ENCODE measurements at places on chromosomes 6 and 20. TPM values are rescaled to one million over a fixed set of nuclear protein-coding genes. Genes with fewer than 3 reads are reported as not detected.
A peak's percentile ranks its signal among the peaks of the same experiment; 100 is the strongest.

SPATS1 gene
- total RNA-seq = not detected

GRCh38 chr20:43531091-43531443 lies 23.6 kb downstream of the L3MBTL1 start:
- no peaks in the 10 kb centered on the region for H3K4me1 ChIP-seq
- no peak overlapping the region for H3K4me3 ChIP-seq
- no peaks in the 10 kb centered on the region for H3K36me3 ChIP-seq
- H3K27me3 ChIP-seq = no peaks in the 10 kb centered on the region

GRCh38 chr6:4309540-4309939 lies 174.2 kb upstream of the ECI2 start:
- no peak overlapping the region for H3K4me3 ChIP-seq
- DNase-seq = no peak
- H3K4me1 ChIP-seq = no peaks in the 10 kb centered on the region
- H3K36me3 ChIP-seq = no peaks in the 10 kb centered on the region
- H3K27me3 ChIP-seq = no peaks in the 10 kb centered on the region
- no peak overlapping the region for H3K27ac ChIP-seq

MEP1A gene
- under 0.01 TPM for total RNA-seq

DNA sequence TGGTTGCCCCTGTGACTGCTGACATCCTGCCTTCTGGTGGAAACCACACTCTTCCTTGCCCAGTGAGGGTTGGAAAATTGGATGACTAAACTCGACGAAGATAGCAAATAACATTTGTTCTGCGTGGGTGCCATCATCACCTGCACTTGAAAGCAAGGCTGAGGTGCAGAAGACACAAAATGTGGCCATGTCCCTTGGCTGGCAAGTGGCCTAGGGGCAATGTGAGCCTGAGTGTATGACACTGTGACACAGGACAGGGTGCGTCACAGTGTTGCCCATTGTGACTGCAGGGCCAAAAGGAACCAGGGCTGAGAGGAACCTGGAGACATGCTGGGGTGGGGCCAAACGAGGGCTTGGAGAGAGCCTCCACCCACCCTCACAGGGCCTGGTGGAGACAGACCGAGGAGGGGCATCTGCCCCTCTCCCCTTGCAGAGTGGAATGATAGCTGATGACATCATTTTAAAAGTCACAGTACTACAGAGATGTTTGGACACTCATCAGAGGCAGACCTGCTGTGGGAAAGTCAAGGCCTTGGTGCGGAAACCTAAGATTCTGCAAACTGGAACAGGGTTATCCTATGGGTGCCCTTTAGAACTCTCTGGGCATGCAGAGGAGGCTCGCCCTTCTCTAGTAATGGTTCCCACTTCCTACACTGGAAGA lies 12.8 kb upstream of the HLA-F start:
- no peak overlapping the region for H3K4me3 ChIP-seq
- no peaks in the 10 kb centered on the region for H3K4me1 ChIP-seq
- H3K36me3 ChIP-seq = no peaks in the 10 kb centered on the region
- no peak overlapping the region for H3K27ac ChIP-seq
- no peak for DNase-seq
- H3K27me3 ChIP-seq = no peaks in the 10 kb centered on the region

- H3K36me3 ChIP-seq = no peaks in the 10 kb centered on the region
- no peaks in the 10 kb centered on the region for H3K4me1 ChIP-seq
- DNase-seq = no peak
- H3K4me3 ChIP-seq = no peak overlapping the region
These were observed 27.6 kb upstream of the RBL1 start for GRCh38 chr20:37123441-37123840.

CST4 gene
- total RNA-seq = not detected

GRCh38 chr6:168782187-168782751 lies 341.3 kb downstream of the SMOC2 start:
- H3K27me3 ChIP-seq = no peaks in the 10 kb centered on the region
- H3K4me3 ChIP-seq = no peak overlapping the region
- no peaks in the 10 kb centered on the region for H3K4me1 ChIP-seq
- no peaks in the 10 kb centered on the region for H3K36me3 ChIP-seq
- no peak for DNase-seq
- no peak overlapping the region for H3K27ac ChIP-seq

DNA sequence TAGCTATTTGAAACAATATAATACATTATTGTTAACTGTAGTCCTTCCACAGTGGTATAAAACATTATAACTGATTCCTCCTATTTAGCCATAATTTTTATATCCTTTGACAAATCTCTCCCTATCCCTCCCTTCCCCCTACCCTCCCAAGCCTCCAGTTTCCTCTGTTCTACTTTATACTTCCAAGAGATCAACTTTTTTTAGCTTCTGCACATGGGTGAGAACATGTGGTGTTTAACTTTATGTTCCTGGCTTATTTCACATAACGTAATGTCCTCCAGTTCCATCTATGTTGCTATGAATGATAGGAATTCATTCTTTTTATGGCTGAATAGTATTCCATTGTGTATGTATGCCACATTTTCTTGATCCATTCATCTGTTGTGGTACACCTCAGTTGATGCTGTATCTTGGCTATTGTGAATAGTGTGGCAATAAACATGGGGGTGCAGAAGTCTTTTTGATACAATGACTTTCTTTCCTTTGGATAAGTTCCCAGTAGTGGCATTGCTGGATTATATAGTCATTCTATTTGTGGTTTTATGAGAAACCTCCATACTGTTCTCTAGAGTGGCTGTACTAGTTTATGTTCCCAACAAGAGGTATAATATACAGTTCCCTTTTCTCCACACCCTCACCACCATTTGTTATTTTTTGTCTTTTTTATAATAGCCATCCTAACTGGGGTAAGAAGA lies 205.0 kb downstream of the KCNQ5 start:
- no peak for DNase-seq
- no peaks in the 10 kb centered on the region for H3K4me1 ChIP-seq
- no peaks in the 10 kb centered on the region for H3K36me3 ChIP-seq

PKIB gene
- 5.2 TPM for total RNA-seq

DLK2 gene
- not detected for total RNA-seq

HTR1E gene
- total RNA-seq = not detected

KIAA0408 gene
- 3.3 TPM for total RNA-seq

- no peaks in the 10 kb centered on the region for H3K27me3 ChIP-seq
- no peak overlapping the region for H3K4me3 ChIP-seq
- H3K36me3 ChIP-seq = no peaks in the 10 kb centered on the region
- H3K4me1 ChIP-seq = no peaks in the 10 kb centered on the region
These were observed 83.6 kb upstream of the CCDC167 start for GRCh38 chr6:37583261-37583660.

DNA sequence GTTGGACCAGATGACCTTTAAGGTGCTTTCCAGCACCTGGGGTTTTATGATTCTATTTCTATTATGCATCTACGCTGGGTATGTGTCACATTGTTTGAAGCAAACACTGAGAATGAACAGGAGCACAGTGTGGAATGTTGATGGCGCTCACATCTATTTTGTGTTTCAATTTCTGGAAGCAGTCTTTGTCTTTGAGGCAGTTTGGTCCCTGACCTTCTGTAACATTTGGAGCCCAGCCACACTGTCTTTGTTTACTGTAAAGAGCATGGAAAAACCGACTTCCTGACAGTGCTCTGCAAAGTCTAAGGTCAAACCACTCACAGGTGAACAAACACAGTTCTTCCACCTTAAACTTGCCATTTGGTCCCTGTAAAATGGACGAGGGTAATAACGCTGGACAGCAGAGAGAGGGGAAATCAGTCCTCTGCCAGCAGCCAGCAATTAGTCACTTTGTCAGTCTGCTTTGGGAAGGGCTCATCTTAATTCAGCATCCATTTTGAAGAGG lies 155.5 kb downstream of the PRL start:
- H3K4me1 ChIP-seq = no peaks in the 10 kb centered on the region
- H3K27me3 ChIP-seq = no peaks in the 10 kb centered on the region
- H3K36me3 ChIP-seq = no peaks in the 10 kb centered on the region
- H3K4me3 ChIP-seq = no peak overlapping the region

DNA sequence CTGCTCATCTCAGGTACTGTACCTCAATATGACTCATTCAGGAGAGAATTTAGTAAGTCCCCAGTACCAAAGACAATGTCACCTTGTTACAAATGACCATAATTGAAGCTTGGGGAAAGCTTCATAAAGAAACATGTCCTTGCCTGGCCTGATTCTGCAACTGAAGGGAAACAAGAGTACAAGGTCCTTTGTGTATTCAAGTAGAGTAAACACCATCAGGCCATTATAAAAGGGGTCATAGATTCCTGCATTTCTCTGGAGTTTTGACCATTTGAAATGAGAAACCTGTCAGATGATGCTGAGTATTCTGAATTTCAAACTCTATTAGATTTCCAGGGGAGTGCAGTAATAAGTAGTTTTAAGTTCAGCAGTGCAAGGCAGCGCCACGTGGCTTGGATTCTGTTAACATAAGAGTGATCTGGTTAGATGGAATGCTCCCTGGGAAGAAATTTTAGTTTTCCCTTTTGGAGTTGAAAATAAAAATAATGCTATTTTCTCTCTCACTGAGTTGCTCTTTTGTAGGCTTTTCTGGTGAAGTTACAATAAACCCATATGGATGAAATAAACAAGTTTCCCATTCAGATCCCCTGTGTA lies 1054.3 kb downstream of the EPHA7 start:
- no peaks in the 10 kb centered on the region for H3K4me1 ChIP-seq
- H3K27me3 ChIP-seq = no peaks in the 10 kb centered on the region
- H3K27ac ChIP-seq = no peak overlapping the region
- no peak overlapping the region for H3K4me3 ChIP-seq
- no peak for DNase-seq

DNA sequence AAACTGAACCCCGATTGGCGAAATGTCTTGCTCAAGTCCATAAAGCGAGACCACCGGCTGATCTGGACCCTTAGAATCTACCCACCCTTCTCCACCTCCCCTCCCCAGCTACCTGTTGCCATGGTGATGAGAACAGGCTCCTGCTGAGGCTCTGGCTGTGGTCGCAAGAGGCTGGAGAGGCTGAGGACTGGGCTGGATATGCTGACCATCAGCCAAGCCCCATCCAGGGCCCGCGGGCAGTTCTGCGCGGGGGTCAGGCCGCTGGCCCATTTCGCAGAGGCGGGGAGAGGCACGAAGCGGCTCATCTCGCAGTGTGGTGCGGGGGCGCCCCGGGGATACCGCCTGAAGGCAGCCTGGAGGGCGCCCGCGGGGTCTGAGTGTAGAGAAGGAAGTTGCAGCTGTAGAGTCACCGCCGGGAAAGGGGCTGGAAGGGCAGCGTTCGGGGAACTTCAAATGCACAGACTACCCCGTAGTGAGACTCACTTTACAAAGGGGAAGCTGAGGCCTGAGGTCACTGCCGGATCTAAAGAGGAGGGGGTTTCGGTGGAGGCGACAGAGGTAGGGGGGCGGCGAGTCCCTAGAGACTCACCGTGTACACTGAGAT lies 671 bp downstream of the TAPBP start:
- peak overlapping the region; percentile 98 for H3K27ac ChIP-seq
- no peaks in the 10 kb centered on the region for H3K4me1 ChIP-seq
- DNase-seq = no peak
- no peaks in the 10 kb centered on the region for H3K27me3 ChIP-seq

STMN3 gene
- total RNA-seq = 30.5 TPM

- no peak overlapping the region for H3K4me3 ChIP-seq
- no peak for DNase-seq
- peaks cover 5% of the 10 kb centered on the region for H3K4me1 ChIP-seq
- no peak overlapping the region for H3K27ac ChIP-seq
- no peaks in the 10 kb centered on the region for H3K36me3 ChIP-seq
- no peaks in the 10 kb centered on the region for H3K27me3 ChIP-seq
These were observed 7.7 kb downstream of the AMD1 start for GRCh38 chr6:110882274-110882619.

APOM gene
- 2.9 TPM for total RNA-seq

- no peak overlapping the region for H3K4me3 ChIP-seq
- no peaks in the 10 kb centered on the region for H3K27me3 ChIP-seq
- H3K36me3 ChIP-seq = no peaks in the 10 kb centered on the region
- DNase-seq = no peak
These were observed 44.4 kb upstream of the SIM1 start for GRCh38 chr6:100509101-100509500.

RRAGD gene
- total RNA-seq = 6.5 TPM

DNA sequence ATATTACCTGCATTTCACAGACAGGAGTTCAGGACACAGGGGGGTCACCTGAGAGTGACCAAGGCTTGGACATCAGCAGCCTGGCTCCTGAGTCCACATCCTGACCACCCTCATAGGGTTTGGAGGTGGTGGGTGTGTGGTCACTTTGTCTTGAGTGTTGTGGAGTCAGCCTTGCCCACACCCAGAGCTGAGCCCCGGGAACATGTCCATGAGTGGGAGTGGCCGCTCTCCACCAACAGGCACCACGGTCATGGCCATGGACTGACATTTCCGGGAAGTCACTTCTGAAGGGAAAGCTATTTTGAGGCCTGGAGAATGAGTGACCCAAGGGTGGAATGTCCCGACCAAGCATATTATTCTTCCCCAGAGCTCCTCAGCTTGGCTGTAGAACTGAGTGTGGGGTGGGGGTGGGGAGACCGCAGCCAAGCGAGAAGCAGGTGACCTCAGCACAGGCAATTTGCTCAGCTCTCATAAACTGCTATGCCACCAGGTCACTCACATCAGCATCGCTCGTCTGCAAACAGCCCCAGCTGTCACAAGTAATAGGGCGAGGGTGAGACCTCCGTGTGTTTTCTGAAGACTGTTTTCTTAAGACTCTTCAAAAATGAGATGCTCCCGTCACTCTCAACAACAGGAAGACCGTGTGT lies 348.6 kb upstream of the CDH4 start:
- no peak overlapping the region for H3K4me3 ChIP-seq
- H3K36me3 ChIP-seq = no peaks in the 10 kb centered on the region
- no peak for DNase-seq
- no peak overlapping the region for H3K27ac ChIP-seq

GRCh38 chr20:9280666-9281065 lies 211.8 kb downstream of the PLCB4 start:
- no peaks in the 10 kb centered on the region for H3K36me3 ChIP-seq
- no peaks in the 10 kb centered on the region for H3K27me3 ChIP-seq
- H3K4me1 ChIP-seq = no peaks in the 10 kb centered on the region
- DNase-seq = no peak
- H3K4me3 ChIP-seq = no peak overlapping the region
- H3K27ac ChIP-seq = peak overlapping the region; percentile 25

XKR7 gene
- 0.14 TPM for total RNA-seq

ADGB gene
- not detected for total RNA-seq

GJA1 gene
- total RNA-seq = 41.5 TPM

DNA sequence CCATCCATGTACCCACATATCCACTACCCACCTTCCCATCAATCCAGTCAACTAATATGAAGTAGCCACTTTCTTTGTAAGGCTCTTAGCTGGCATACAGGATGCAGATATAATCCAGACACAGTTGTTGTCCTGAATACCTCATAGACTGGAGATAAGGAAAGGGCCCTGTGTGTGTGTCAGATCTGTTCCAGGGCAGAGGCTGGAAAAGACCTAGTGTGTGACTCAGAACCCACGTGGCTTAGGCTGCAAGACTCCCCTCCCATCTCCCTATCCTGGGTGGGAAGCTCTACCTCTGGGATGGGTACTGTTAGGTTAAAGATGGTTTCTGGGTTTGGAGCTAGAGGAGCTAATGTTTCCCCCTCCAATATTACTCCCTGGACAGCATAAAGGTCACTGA lies 3.6 kb downstream of the BPIFA1 start:
- no peaks in the 10 kb centered on the region for H3K27me3 ChIP-seq
- no peaks in the 10 kb centered on the region for H3K36me3 ChIP-seq
- H3K27ac ChIP-seq = no peak overlapping the region
- no peak overlapping the region for H3K4me3 ChIP-seq

ERVFRD-1 gene
- 0.14 TPM for total RNA-seq

RHAG gene
- total RNA-seq = not detected

SRSF12 gene
- total RNA-seq = 12.7 TPM

HLA-DPA1 gene
- 179 TPM for total RNA-seq

Measured in uterus (tissue), 4 donors.